Left lung (tissue), 14 donors: ENCODE measurements at places on chromosomes 3 and 15. TPM values are rescaled to one million over a fixed set of nuclear protein-coding genes. Genes with fewer than 3 reads are reported as not detected.

- DNase-seq = no peak
Measured at GRCh38 chr3:54631516-54632325, 296.1 kb downstream of the LRTM1 start.

GRCh38 chr3:101172516-101172915 lies 147.9 kb downstream of the IMPG2 start:
- no peak for DNase-seq

DNA sequence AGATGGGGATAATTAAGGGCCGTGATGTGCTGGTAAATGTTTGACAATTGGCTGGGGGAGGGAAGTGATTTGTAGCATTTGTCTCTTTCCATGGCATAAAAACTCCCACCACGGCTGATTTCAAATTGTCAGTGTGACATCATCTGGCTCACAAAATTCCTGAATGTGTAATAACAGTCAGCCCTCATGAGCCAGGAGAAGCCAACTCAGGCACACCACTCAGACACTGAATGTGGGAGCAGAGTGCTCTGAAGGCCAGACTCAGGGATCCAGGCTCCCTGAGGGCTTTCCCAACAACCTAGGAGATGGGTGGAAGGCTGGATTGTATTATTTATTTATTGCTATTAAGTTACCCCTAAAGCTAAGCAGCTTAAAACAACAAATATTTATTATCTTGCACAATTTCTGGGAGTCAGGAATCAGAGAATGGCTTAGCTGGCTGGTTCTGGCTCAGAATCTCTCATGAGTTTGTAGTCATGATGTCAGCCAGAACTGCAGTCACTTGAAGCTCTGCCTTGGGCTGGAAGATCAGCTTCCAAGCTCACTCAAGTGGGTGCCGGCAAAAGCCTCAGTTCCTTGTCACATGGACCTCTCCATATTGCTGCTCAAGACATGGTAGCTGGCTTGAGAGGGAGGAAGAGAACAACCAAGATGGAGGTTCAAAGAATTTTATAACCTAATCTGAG lies 6.5 kb upstream of the CPEB1 start:
- no peak for DNase-seq

The TLNRD1 gene
- polyA plus RNA-seq = 10.1 TPM

DNA sequence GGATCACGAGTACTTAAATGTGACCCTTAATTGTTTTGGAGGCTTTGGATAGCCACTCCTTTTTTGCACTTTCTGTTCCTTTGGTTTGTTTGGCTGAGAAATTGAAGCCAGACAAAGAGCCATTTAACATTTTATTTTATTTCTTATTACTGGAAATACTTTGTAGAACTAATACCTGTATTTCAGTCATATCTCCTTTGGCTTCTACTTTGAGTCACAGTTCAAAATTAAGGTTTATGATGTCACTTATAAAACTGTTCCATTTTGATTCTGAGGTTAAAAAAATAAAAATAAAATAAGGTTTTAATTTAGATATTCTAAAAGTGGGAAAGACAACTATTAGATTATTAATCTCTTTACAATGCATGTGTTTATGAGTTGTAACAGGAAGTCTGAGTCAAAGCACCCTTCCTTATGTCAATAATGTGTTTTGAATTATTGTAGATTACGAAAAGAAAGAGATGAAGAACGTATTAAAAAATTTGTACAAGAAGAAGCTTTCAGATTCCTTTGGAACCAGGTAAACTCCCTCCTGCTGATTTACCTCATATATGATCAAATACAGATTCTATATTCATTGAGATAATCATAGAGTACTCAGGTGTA lies 16.9 kb upstream of the NXPE3 start:
- DNase-seq = no peak

The RASL12 gene
- polyA plus RNA-seq = 126 TPM

The GTF2A2 gene
- 99.9 TPM for polyA plus RNA-seq

The ATP10A gene
- polyA plus RNA-seq = 0.70 TPM

DNA sequence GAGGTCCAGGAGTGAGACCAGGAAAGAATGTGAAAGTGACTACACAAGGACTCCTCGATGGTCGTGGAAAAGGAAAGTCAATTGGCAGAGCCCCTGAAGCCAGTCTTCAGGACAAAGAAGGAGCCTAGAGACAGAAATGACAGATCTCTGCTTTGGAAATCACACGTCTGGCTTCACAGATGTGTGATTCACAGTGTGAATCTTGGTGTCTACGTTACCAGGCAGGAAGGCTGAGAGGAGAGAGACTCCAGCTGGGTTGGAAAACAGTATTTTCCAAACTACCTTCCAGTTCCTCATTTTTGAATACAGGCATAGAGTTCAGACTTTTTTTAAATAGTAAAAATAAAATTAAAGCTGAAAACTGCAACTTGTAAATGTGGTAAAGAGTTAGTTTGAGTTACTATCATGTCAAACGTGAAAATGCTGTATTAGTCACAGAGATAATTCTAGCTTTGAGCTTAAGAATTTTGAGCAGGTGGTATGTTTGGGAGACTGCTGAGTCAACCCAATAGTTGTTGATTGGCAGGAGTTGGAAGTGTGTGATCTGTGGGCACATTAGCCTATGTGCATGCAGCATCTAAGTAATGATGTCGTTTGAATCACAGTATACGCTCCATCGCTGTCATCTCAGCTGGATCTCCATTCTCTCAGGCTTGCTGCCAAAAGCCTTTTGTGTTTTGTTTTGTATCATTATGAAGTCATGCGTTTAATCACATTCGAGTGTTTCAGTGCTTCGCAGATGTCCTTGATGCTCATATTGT lies 6.0 kb downstream of the CCR2 start:
- no peak for DNase-seq

The CHRNA7 gene
- polyA plus RNA-seq = 30.3 TPM
